ENCODE measurements at places on chromosomes 7 and 10.

GRCh38 chr10:86658751-86659150 lies 4.4 kb downstream of the OPN4 start:
- no peak for DNase-seq
- H3K27ac ChIP-seq, result no peak overlapping the region
- no peaks in the 10 kb centered on the region for H3K27me3 ChIP-seq
- H3K4me1 ChIP-seq, result no peaks in the 10 kb centered on the region
- H3K36me3 ChIP-seq, result no peaks in the 10 kb centered on the region

GRCh38 chr7:50227726-50228125 lies 76.8 kb upstream of the IKZF1 start:
- H3K27me3 ChIP-seq, result no peaks in the 10 kb centered on the region
- H3K27ac ChIP-seq, result no peak overlapping the region
- DNase-seq, result no peak
- no peak overlapping the region for H3K4me3 ChIP-seq

GRCh38 chr10:113158183-113158582 lies 208.1 kb downstream of the TCF7L2 start:
- H3K4me3 ChIP-seq, result no peak overlapping the region
- H3K4me1 ChIP-seq, result no peaks in the 10 kb centered on the region
- H3K36me3 ChIP-seq, result peaks cover 1% of the 10 kb centered on the region

DNA sequence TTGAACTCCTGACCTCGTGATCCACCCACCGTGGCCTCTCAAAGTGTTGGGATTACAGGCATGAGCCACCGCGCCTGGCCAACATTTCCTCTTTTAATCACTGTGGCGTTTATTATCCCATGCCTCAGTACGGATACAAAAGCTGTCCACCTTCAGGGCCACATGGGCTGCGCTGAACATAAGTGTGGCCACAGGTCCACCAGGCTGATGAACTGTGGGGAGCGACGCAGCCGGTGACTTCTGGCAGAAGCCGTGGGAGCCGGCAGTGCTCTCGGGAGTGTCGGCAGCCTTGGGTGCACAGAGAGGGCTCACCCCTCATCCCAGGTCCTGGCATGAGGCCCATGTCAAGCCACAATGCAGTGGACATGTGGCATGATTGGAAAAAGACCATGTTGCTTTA lies 223.6 kb downstream of the TNS3 start:
- H3K27ac ChIP-seq, result no peak overlapping the region
- H3K27me3 ChIP-seq, result no peaks in the 10 kb centered on the region
- DNase-seq, result no peak
- H3K4me3 ChIP-seq, result no peak overlapping the region
- H3K4me1 ChIP-seq, result peaks cover 2% of the 10 kb centered on the region

DNA sequence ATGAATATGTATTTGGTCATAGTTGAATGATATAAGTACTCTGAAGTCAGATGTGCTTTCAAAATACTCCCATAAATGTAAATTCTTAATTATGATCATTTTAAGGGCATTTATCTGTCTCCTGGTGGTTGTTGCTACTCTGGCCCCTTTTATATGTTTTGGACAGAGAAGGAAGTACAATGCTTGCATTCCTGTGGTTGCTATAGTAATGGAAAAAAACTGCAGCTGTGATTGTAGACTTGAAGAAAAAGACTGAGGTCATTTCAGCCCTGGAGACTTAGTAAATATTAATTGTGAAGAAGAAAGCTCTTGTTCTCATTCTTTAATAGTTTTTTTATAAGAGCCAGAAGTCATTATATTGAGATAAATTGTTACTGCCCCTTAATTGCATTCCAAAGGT lies 70.2 kb upstream of the FERD3L start:
- no peaks in the 10 kb centered on the region for H3K4me1 ChIP-seq
- no peaks in the 10 kb centered on the region for H3K36me3 ChIP-seq
- H3K27ac ChIP-seq, result no peak overlapping the region

DNA sequence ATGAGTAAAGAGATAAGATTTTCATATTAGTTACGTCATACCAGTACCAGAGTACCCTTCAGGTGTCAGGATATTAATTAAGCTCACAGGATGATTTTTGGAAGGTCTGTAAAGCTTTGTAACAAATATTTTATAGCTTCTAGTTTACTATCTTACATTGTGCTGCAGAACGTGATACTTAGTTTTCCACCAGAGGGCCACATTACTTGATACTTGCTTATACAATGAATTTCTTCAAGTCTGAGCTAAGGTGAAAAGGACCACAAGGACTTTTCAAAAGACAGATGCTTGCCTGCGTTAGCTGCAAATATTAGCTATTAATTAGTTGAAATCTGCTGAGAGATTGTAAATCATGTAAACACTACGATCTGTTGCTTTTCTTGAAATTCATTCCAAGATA lies 12.2 kb downstream of the FOXP2 start:
- H3K27ac ChIP-seq, result no peak overlapping the region
- no peaks in the 10 kb centered on the region for H3K4me1 ChIP-seq
- peak; percentile 29 for DNase-seq
- no peaks in the 10 kb centered on the region for H3K27me3 ChIP-seq
- H3K4me3 ChIP-seq, result no peak overlapping the region

GRCh38 chr7:98330926-98331529 lies 49.5 kb downstream of the BRI3 start:
- no peak for DNase-seq
- H3K27ac ChIP-seq, result no peak overlapping the region
- no peak overlapping the region for H3K4me3 ChIP-seq
- H3K27me3 ChIP-seq, result no peaks in the 10 kb centered on the region
- H3K36me3 ChIP-seq, result no peaks in the 10 kb centered on the region
- H3K4me1 ChIP-seq, result peaks cover 8% of the 10 kb centered on the region

GRCh38 chr10:129171812-129172211 lies 295.2 kb upstream of the MGMT start:
- no peaks in the 10 kb centered on the region for H3K4me1 ChIP-seq
- no peak overlapping the region for H3K27ac ChIP-seq
- no peak overlapping the region for H3K4me3 ChIP-seq
- H3K36me3 ChIP-seq, result no peaks in the 10 kb centered on the region

DNA sequence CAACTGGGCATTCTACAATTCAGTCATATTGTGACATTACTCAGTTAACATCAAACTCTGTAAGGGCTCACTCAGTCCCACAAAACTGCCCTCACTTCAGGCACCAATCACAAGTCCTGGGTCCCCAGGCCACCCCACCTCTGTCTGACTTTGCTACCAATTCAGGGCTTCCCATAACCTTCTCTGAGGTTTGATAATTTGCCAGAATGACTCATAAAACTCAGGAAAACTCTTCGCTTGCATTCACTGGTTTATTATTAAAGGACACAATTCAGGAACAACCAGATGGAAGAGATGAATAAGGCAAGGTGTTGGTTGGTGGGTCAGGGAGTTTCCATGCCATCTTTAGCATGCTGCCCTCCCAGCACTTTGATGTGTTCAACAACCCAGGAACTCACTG lies 41.3 kb downstream of the AVL9 start:
- DNase-seq, result no peak
- no peaks in the 10 kb centered on the region for H3K27me3 ChIP-seq
- no peaks in the 10 kb centered on the region for H3K4me1 ChIP-seq
- no peaks in the 10 kb centered on the region for H3K36me3 ChIP-seq
- H3K4me3 ChIP-seq, result no peak overlapping the region
- H3K27ac ChIP-seq, result no peak overlapping the region

DNA sequence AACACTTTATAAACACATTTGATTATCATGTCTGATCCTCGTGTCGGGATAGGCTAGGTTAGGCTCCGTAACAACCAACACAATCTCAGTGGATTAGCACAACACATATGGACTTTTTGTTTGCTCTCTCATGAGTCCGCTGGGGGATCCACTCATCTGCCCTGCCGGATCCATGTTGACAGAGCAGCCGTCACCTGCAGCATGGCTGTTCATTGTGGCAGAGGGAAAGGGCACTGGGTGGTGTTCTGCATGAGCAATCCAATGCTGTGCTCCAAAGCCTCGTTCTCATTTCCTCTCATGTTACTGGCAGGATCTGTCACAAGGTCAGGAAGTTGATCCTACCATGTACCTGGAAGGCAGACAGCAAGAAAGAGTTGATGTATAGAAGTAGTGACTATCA lies 62.5 kb upstream of the RAPGEF5 start:
- no peak overlapping the region for H3K27ac ChIP-seq
- H3K27me3 ChIP-seq, result no peaks in the 10 kb centered on the region
- H3K4me3 ChIP-seq, result no peak overlapping the region
- H3K36me3 ChIP-seq, result no peaks in the 10 kb centered on the region
- DNase-seq, result no peak

DNA sequence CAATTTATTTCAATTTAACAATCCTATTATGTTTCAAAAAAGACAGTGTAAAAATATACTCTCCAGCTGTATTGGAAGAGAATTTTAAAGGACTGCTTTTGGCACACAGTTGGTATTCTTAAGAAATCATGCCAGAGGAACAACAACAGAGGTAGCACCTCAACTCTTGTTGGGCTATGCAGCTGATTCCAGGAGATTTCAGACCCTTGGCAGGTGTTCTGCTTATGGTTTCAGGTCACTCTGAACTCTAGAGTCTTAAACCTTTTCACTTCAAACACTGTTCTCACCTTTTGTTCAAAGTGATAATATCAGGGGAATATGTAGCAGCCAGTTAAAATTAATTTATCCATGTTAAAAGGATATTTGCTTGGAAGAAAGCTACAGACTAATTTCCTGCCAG lies 160.1 kb downstream of the PFKFB3 start:
- H3K4me3 ChIP-seq, result no peak overlapping the region
- H3K36me3 ChIP-seq, result no peaks in the 10 kb centered on the region
- H3K27me3 ChIP-seq, result no peaks in the 10 kb centered on the region
- no peak for DNase-seq
- H3K27ac ChIP-seq, result no peak overlapping the region
- no peaks in the 10 kb centered on the region for H3K4me1 ChIP-seq

- H3K4me1 ChIP-seq, result no peaks in the 10 kb centered on the region
- H3K27me3 ChIP-seq, result no peaks in the 10 kb centered on the region
- no peak overlapping the region for H3K4me3 ChIP-seq
Observed at GRCh38 chr7:129591868-129592267, 19.7 kb upstream of the NRF1 start.

- H3K27ac ChIP-seq, result no peak overlapping the region
- H3K4me1 ChIP-seq, result no peaks in the 10 kb centered on the region
- H3K4me3 ChIP-seq, result no peak overlapping the region
- H3K27me3 ChIP-seq, result no peaks in the 10 kb centered on the region
- DNase-seq, result no peak
- no peaks in the 10 kb centered on the region for H3K36me3 ChIP-seq
Observed at GRCh38 chr10:11548065-11548767, 63.2 kb downstream of the USP6NL start.

DNA sequence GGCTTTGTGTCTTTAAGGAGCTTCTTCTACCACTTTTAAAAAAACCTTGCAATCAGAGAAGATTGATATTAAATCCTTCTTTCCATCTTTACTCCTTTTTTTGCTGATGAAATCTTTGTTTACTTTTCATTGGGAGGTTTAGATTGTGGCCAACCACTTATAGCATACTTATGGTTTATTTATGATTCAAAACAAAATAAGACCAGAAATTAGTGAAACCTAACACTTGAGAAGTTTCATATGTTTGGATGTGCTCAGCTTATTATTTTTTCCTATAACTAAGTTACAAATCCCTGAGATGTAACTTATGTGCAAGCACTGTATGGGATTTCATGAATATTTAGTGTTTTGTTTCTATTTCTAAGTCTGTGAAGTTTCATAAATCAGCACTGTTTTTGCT lies 13.5 kb upstream of the PRPS1L1 start:
- H3K4me3 ChIP-seq, result no peak overlapping the region
- no peaks in the 10 kb centered on the region for H3K4me1 ChIP-seq
- H3K27me3 ChIP-seq, result no peaks in the 10 kb centered on the region
- DNase-seq, result no peak
- H3K36me3 ChIP-seq, result no peaks in the 10 kb centered on the region

- DNase-seq, result peak; percentile 77
- H3K4me3 ChIP-seq, result no peak overlapping the region
- H3K27me3 ChIP-seq, result no peaks in the 10 kb centered on the region
Observed at GRCh38 chr10:11178606-11179515, 161.2 kb downstream of the CELF2 start.

- H3K27me3 ChIP-seq, result no peaks in the 10 kb centered on the region
- no peak overlapping the region for H3K4me3 ChIP-seq
- H3K36me3 ChIP-seq, result no peaks in the 10 kb centered on the region
- H3K4me1 ChIP-seq, result peaks cover 5% of the 10 kb centered on the region
Observed at GRCh38 chr7:21194936-21195335, 232.9 kb upstream of the SP4 start.

DNA sequence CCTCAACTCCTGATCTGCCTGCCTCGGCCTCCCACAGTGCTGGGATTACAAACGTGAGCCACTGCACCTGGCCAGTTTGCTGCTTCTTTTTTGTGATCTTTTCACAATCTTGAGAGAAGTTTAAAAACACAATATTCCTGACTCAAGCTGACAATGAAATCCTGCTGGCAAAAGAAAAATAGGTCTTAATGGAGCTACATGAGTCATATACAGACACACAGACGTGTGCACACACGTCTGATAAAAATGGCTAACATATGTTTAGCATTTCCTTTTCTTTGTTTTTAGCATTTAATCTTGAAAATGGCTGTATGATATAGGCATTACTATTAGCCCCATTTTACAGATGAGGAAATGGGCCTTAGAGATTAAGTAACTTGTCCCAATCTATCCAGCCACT lies 29.4 kb upstream of the RAB18 start:
- no peak for DNase-seq
- peaks cover 7% of the 10 kb centered on the region for H3K4me1 ChIP-seq
- no peaks in the 10 kb centered on the region for H3K36me3 ChIP-seq
- no peak overlapping the region for H3K27ac ChIP-seq

- no peaks in the 10 kb centered on the region for H3K27me3 ChIP-seq
- H3K4me1 ChIP-seq, result no peaks in the 10 kb centered on the region
- no peak overlapping the region for H3K27ac ChIP-seq
- DNase-seq, result no peak
Observed at GRCh38 chr10:20380401-20380800, 516.7 kb downstream of the NEBL start.

DNA sequence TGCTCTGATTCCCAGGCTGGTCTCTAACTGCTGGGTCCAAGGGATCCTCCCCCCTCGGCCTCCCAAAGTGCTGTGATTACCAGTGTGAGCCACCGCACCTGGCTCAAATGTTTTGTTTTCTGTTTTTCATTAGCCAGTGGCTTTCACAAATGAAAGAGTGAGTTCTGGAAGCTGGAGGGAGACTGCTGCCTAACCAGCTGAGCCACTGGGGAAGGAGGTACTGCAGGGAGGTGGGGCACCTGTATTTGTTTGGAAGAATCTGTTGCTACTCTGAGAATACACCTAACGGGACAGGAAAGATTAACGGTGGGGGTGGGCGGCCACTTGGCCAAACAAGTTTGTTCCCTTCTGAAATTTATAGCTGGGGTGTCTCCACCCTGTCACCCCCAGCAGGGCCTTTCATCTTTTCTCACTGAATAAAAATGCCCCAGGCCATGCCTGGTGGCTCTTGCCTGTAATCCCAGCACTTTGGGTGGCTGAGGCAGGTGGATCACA lies 4.7 kb downstream of the STOX1 start:
- no peak overlapping the region for H3K4me3 ChIP-seq
- H3K27me3 ChIP-seq, result no peaks in the 10 kb centered on the region
- no peaks in the 10 kb centered on the region for H3K4me1 ChIP-seq
- H3K36me3 ChIP-seq, result no peaks in the 10 kb centered on the region

GRCh38 chr10:77637532-77638320 lies at the start of gene KCNMA1:
KCNMA1 (minus strand) TSS chr10:77637808.
- no peaks in the 10 kb centered on the region for H3K36me3 ChIP-seq
- peak within 1 kb of the TSS; percentile 51 for H3K4me3 ChIP-seq
- peak; percentile 25 for DNase-seq
- peaks cover 44% of the 10 kb centered on the region for H3K27me3 ChIP-seq
- no peaks in the 10 kb centered on the region for H3K4me1 ChIP-seq

Measured in mesendoderm (in vitro differentiated cells).